ENCODE measurements at places on chromosomes 4 and X. TPM values are rescaled to one million over a fixed set of nuclear protein-coding genes. Genes with fewer than 3 reads are reported as not detected.

Gene LARP7
- total RNA-seq, result 38.0 TPM

GRCh38 chr4:176814770-176815169, 22.0 kb upstream of the VEGFC start:
- no peaks in the 10 kb centered on the region for H3K27me3 ChIP-seq
- H3K27ac ChIP-seq, result no peak overlapping the region
- H3K4me3 ChIP-seq, result no peak overlapping the region
- no peaks in the 10 kb centered on the region for H3K4me1 ChIP-seq

DNA sequence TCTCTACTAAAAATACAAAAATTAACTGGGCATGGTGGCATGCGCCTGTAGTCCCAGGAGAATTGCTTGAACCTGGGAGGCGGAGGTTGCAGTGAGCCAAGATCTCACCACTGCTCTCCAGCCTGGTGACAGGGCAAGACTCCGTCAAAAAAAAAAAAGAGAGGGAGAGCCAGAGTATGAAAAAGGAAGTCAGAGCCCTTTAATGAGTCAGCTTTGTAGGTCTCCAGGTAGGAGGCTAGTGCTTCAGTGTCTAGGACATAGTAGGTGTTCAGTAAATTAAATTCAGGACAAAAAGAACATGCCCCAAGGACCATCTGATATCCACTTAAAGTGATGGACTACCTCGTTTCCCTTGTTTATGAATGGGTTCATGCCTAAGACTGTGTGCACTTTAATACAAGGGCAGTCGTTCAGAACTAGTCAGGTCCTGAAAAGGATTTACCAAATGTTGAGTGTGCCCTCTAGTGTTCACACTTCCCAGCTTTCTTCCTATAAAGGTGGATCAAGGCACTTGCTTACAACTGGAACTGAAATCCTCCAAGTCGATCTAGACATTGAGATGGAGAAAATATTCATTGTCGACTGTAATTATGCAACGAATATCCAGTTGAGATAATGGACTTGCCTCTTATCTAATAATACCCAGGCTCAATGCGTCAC, 29.0 kb downstream of the F9 start:
- no peak overlapping the region for H3K4me3 ChIP-seq
- H3K27me3 ChIP-seq, result no peaks in the 10 kb centered on the region
- no peaks in the 10 kb centered on the region for H3K36me3 ChIP-seq
- no peaks in the 10 kb centered on the region for H3K4me1 ChIP-seq
- no peak overlapping the region for H3K27ac ChIP-seq
- DNase-seq, result no peak

GRCh38 chr4:25837107-25837506, 25.7 kb downstream of the SEL1L3 start:
- H3K4me1 ChIP-seq, result no peaks in the 10 kb centered on the region
- peaks cover 12% of the 10 kb centered on the region for H3K36me3 ChIP-seq
- H3K4me3 ChIP-seq, result no peak overlapping the region
- no peak for DNase-seq

Gene FTHL17
- not detected for total RNA-seq
